ENCODE measurements at places on chromosomes 5 and 9. TPM values are rescaled to one million over a fixed set of nuclear protein-coding genes. Genes with fewer than 3 reads are reported as not detected.

- no peak for DNase-seq
These were observed 47.3 kb upstream of the PRRC2B start for GRCh38 chr9:131346559-131346958.

PPP2R2B gene
- 7.6 TPM for total RNA-seq

INSYN2B gene
- 70.7 TPM for total RNA-seq

FST gene
- total RNA-seq: 0.99 TPM

DNA sequence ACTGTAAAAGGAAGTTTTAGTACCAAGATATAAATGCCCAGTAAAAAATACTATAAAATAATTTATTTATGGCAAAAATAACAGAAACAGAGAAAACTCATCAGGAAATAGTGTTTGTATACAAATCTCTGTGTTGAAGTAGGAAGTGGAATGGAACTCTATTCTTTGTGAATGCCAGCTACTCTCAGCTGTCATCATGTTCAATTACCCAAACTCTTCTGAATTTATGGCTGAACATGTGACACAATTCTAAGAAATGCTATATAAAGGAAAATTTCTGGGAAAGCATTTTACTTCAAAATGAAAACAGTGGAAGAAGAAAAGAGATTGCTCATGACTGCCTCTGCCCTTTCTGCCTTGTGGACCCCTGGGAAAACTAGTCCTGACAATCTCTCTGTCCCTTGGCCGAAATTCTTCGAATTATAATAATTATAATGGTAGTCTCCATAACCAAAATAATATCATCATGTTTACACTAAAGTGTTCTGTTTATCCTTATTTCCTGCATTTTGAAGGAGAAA lies 522.3 kb upstream of the ST8SIA4 start:
- DNase-seq: peak; percentile 49
